ENCODE measurements at places on chromosomes 7 and 10.

GRCh38 chr10:71646037-71646436, 73.5 kb downstream of the C10orf105 start:
- no peak for DNase-seq

- peak; percentile 76 for DNase-seq
Observed at GRCh38 chr10:82866424-82867020, 991.5 kb downstream of the NRG3 start.

DNA sequence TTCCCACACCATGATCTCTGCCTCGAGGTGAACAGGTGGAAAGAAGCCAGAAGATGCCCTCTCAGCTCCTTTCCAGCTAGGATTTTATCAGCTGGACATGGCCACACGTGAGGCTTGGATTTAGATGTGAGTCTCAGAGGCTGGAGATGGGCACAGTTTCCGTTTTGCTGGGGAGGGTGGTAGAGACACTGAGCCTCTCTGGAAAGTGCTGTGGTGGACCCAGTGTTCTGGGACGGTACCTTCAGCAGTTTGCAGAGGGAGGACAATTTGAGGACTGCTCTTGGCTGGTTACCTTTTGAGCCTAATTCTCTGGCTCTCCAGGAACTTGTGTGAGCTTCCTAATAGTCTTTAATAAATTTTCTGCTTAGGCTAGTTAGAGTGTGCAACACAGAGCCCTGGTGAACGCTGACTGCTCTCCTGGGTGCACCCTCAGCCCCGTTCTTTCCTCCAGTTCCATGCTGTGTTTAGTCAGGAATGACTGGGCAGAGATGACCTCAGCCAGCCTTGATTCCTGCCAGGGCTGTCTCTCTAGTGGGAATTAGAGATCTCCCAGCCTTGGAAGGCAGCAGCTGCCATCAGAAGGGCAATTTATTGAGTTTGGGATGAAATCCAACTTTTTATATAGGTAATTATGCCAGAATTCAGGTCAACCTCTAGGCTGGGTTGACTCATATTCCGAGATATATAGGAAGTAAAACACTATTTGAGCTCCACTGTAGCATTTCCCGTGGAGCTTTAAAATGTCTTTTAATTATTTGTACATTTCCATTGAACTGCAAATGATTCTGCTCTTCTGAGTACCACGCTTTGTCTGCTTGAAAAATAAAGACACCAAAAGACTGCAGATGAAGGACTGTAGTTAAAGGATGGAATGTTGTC, 103.9 kb downstream of the GATA3 start:
- DNase-seq: no peak

- DNase-seq: no peak
Observed at GRCh38 chr10:78914502-78915189, 154.1 kb upstream of the ZMIZ1 start.

GRCh38 chr10:119677904-119678755, 26.9 kb downstream of the BAG3 start:
- DNase-seq: no peak

- no peak for DNase-seq
Observed at GRCh38 chr10:23742807-23743206, 303.9 kb downstream of the OTUD1 start.

GRCh38 chr7:84389242-84389641, 194.7 kb upstream of the SEMA3A start:
- no peak for DNase-seq

- no peak for DNase-seq
Observed at GRCh38 chr10:34580214-34580613, 234.9 kb downstream of the PARD3 start.

DNA sequence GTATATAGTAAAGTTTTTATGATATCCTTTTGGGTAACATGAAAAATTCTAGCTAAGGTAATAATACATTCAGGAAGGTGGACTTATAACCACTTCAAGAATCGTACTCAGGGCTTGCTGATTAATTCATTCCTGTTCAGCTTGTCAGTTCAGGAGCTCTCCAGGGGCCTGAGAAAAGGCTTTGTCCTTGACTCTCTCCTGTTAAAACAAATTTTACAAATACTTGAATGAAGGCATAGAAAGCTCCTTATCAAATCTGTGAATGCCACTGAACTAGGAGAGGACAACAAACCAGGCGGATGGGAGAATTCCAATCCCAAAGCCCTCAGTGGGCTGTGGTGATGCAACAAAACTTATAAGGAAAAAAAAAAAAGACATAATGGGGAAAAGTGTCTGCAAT, 354.5 kb upstream of the ZMIZ1 start:
- DNase-seq: no peak

- no peak for DNase-seq
Observed at GRCh38 chr7:74256491-74257408, 2.6 kb upstream of the RFC2 start.

GRCh38 chr10:124214610-124215375, 121.4 kb upstream of the CHST15 start:
- no peak for DNase-seq

DNA sequence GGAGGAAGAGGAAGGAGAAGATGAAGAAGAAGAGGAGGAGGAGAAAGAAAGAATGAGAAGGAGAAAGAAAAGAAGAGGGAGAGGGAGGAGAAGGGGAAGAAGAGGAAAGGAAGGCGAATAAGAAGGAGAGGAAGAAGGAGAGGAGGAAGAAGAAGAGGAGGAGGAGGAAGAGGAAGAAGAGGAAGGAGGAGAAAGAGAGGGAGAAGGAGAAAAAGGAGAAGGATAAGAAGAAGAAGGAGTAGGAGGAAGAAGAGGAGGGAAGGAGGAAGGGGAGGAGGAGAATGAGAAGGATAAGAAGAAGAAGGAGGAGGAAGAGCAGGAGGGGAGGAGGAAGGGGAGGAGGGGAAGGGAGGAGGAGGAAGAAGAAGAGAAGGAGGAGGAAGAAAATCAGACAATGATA, 149.2 kb upstream of the LYZL2 start:
- peak; percentile 10 for DNase-seq

GRCh38 chr7:132554446-132554845, 21.8 kb downstream of the PLXNA4 start:
- DNase-seq: no peak

DNA sequence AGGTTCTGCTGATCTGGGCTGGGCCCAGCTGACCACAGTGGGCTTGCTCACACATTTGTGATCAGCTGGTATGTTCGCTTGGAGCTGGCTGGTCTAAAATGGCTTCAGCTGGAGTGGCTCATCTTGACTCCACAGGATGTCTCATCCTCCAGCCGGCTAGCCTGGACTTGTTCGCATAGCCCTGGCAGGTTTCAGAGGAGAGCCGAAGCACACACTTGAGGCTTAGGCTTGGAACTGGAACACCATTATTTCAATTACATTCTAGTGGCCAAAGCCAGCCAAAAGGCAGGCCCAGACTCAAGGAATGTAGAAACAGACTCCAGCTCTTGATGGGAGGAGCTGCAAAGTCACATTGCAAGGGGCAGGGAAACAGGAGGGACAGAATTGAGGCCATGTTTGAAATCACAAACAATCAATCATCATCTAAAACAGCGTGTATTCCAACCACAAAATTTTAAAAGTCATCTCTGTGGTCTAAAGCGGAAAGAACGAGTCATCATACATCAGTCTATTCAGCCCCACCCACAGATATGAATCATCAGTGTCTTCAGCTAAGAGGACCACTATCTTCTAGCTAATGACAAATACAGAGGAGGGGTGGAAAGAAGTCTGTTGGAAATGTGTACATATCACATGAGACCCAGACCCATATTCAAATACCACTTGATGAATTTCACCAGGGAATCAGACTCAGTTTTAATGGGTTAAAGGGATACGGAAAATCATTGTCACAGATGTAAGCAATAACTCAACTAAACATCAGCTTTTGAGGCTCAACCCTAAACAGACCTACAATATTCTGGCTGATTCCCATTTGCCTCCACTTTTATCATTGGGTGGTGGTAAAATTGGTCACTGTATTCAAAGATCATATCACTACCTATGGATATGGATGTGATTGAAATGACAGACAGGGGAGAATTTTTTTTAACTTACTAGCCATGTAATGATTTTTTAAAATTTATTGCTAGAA, 139.0 kb upstream of the MKLN1 start:
- peak; percentile 21 for DNase-seq

GRCh38 chr10:35339942-35340341, 3.6 kb downstream of the CCNY start:
- no peak for DNase-seq

- DNase-seq: no peak
Observed at GRCh38 chr7:33262476-33262875, 133.1 kb downstream of the BBS9 start.

- DNase-seq: no peak
Observed at GRCh38 chr10:88103576-88103975, 240.2 kb downstream of the PTEN start.

- DNase-seq: no peak
Observed at GRCh38 chr10:122249303-122249850, 21.7 kb upstream of the BTBD16 start.

DNA sequence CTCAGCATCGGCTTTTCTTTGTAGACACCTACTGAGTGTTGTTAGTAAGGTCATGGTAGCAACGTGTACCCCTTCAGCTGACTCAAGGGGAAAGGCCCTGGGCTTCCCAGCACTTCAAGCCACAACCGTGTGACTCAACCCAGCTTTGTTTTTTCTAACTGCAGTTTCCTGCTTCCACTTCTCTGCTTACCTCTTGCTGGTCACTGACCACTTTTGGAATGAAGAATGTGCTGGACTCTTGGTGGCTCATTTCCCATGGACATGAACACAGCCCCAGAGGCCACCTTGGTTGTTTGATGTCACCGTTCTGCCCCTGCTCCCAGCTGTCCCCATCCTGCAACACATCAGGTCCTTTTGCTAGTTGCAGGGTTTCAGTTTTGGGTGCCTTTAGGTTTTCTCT, 69.5 kb upstream of the ZNF438 start:
- DNase-seq: no peak

DNA sequence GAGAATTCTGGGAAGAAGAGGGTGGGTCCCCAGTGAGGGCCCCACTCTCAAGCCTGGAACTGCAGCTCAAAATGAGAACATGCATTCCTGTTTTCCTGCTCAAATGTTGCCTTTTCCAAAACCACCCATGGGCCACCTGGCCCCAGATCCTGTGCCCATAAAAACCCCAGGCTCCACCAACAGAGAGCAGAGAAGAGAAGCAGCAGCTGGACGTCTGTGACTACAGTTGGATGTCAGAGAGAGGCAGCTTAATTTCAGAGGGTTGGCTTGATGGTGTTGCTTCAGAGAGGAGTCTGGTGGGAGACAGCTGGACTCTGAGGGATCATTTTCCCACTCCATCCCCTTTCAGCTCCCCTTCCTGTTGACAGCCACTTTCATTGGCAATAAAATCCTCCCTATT, 256.4 kb downstream of the FZD1 start:
- no peak for DNase-seq

- DNase-seq: no peak
Observed at GRCh38 chr10:84837877-84838276, 509.5 kb downstream of the CCSER2 start.

- DNase-seq: no peak
Observed at GRCh38 chr7:51591223-51591622, 274.6 kb upstream of the COBL start.

- no peak for DNase-seq
Observed at GRCh38 chr10:2278363-2278762, 541.0 kb upstream of the ADARB2 start.

DNA sequence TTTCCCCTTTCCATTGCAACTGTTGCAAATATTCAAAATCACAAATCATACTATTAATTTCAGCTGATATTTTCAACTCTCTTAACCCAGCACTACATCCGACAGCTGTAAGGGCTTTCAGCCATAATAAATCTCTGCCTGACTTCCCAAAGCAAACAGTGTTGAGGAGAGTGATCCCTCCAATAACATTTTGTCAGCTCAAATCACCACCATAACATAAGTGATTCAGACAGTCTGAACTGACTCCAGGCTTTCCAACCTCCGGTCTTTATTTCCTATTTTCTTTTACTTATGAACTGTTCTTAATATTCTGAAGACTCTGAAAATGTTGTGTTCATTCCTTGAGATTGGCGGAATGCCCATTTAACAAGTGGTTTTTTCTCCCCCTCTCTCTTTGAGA, 1085.9 kb downstream of the GATA3 start:
- DNase-seq: no peak

GRCh38 chr10:75492173-75492925, 60.9 kb downstream of the LRMDA start:
- DNase-seq: no peak

DNA sequence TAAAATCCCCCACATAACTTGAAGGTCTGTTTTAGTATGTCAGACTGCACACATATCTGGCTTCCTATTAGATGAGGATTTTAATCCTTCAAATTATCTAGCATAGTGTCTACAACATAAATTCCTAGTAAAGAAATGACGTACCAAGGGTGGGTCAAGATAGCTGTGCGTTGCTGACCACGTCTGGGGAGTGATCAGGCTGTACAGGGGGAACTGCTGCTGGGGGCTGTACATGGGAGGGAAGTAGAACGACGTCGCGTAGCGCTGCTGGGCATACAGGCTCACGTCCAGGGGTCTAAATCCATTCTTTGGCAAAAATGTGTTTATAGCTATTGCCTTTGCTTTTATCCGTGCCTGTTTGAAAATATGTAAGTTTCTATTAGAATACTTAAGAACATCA, 102.3 kb downstream of the LARP4B start:
- no peak for DNase-seq

- no peak for DNase-seq
Observed at GRCh38 chr7:116185956-116186355, 24.4 kb upstream of the TES start.

GRCh38 chr10:24650669-24651391, 72.9 kb downstream of the ARHGAP21 start:
- no peak for DNase-seq

DNA sequence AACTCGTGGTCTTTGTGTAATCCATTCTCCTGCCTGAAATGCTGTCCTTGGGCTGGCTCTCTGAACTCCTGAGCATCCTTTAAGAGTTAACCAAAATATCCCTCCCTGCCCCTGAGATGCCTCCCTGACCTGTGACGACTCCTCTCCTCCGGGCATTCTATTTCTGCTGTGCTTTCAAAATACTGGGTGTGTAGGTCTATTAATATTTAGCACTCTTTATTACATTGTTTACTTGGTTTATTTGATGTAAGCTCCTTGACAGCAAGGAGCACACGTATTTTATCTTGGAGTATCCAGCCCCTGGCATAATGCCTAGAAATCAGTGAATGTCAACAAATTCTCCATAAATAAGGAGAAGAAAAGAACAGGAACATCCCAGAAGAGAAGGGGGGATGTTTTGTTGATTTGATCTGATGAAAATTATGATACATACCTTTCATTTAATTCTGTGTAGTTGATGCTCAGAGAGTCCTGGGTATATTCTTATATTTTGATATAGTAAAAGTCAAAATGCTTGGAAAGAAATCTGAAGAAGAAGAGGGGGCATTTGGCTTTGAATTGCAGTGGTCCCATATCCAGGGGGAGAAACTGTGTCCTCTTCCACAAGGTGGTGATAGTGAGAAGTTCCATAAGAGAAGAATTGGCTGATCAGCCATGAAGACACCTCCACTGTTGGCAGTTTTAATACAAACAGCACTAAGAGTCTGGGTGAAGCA, 107.7 kb upstream of the MPP7 start:
- no peak for DNase-seq

GRCh38 chr10:10959666-10960065, 58.0 kb upstream of the CELF2 start:
- DNase-seq: no peak
